GM23338 (cell line): ENCODE measurements at places on chromosomes 2 and 18. TPM values are rescaled to one million over a fixed set of nuclear protein-coding genes. Genes with fewer than 3 reads are reported as not detected.

OSBPL6 gene
- 7.9 and 8.5 TPM in 2 replicates for total RNA-seq

SP140 gene
- total RNA-seq, result 0.24 and 0.39 TPM in 2 replicates

ALKAL2 gene
- 4.5 and 6.4 TPM in 2 replicates for total RNA-seq

TRAF3IP1 gene
- total RNA-seq, result 12.2 and 12.5 TPM in 2 replicates

POTEI gene
- total RNA-seq, result 0.08 and 0.56 TPM in 2 replicates

HRH4 gene
- total RNA-seq, result 0.17 TPM in 1 of 2 replicates, not detected in the other

DSG4 gene
- not detected in 2 replicates for total RNA-seq

TRIM43 gene
- 0.23 and 0.59 TPM in 2 replicates for total RNA-seq

TMEM247 gene
- not detected in 2 replicates for total RNA-seq

DNA sequence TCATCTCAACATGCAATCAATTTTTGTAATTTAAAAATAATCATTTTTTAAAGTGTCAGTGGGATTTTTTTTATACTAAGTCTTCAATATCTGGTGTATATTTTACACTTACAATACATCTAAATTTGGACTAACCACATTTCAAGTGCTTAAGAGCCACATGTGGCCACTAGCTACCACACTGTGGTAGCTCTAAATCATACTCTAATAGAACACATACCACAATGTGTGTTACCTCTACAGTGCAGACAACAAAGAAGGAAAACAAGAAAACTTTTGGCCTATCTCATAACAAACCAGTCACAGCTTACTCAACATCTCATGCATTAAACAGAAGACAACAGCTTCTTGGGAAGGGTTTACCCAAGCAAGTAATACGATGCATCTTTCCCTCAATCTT is 24.5 kb downstream of the PIAS2 start:
- H3K4me1 ChIP-seq, result peaks cover 14% of the 10 kb centered on the region
- H3K4me3 ChIP-seq, result no peak overlapping the region
- no peak overlapping the region for H3K27ac ChIP-seq
- DNase-seq, result no peak
- no peaks in the 10 kb centered on the region for H3K27me3 ChIP-seq

DNA sequence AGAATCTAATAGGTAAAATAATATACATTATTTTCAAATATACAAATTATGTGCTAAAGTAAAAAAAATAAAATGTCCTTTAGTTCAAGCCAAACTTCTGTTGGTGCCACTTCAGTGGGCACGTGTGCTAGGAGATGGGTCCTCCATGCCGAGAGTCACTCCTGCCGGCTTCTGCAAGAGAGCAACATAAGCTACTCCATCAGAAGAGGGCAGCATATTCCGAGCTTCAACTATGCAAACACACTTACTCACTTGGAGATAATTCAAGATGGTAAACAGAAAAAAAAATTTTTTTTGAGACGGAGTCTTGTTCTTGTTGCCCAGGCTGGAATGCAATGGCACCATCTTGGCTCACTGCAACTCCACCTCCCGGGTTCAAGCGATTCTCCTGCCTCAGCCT is 24.4 kb downstream of the CNOT11 start:
- no peaks in the 10 kb centered on the region for H3K27me3 ChIP-seq
- H3K4me3 ChIP-seq, result no peak overlapping the region
- H3K4me1 ChIP-seq, result no peaks in the 10 kb centered on the region

GRCh38 chr2:15726321-15727057 is 134.8 kb downstream of the DDX1 start:
- H3K4me1 ChIP-seq, result no peaks in the 10 kb centered on the region
- no peak overlapping the region for H3K4me3 ChIP-seq
- no peak overlapping the region for H3K27ac ChIP-seq
- no peak for DNase-seq

DNA sequence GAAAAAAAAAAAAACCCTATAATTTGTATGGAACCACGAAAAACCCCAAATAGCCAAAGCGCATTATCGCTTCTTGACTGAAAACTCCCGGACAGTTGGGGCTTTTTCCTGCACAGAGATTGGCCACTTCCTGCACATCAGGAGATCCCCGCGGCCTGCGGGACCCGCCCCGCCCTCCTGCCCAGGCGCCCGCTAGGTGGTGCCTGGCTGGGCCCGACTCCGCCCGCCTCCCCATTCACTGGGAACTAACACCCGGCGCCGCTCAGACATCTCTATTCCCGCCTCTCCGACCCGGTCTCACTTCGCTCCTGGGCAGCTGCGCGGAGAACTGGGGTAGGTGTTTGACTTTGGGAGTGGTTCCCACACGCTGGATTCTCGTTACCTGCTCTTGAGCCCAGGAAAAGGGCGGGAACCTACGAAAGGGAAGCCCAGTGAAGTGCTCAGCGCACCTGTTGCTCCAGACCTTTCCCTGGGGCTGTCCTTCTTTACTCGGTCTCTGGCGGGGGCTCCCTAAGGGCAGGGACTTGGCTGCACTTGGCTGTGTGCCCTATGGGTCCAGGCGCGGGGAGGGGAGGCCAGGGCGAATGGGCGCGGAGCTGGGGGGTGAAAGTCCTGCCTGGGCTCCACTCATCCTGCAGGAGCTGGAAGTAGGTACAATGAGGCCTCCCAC is at the start of gene HMSD:
TSS of gene HMSD (plus strand) at position 234 of the 670 bp plus-strand sequence. CDS start 4,155 bp downstream, outside the sequence.
- H3K4me3 ChIP-seq, result peak within 1 kb of the TSS; percentile 66
- DNase-seq, result peak; percentile 83
- H3K27me3 ChIP-seq, result peaks cover 14% of the 10 kb centered on the region; the same call in 1 of the 2 replicates
- no peak within 1 kb of the TSS for H3K27ac ChIP-seq

DNA sequence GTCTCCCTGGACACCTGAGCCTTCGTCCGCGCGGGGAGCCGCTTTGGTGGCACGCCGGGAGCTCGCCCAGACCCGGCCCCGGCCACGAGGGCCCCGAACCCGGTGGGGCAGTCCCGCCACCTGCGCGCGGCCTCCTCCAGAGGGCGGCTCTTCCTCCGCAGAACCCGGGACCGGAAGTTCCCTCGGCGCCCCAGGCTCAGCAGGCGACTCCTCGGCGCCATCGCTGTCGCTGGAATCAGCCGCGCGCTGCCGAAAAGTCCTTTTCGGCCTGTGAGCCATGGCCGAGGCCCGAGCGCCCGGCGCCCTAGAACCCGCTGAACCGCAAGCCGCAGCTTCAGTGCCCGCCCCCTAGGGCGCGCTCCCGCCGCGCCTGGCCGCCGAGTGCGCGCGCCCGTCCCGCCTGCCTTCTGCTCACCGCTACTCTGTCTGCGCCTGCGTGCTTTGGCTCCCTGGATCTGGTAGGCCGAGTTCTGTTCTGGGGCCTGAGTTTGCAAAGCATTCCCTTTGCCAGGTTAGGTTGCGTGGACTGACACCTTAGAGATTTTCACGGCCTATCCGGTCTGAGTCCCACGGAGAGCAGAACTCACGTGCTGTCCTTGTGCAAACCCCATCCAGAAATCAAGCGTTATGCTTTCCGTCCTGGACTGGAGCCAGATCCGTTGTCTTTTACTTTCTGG is at the start of gene GCFC2:
TSS of gene GCFC2 (minus strand) at position 339 of the 677 bp plus-strand sequence. CDS start at position 279, 60 bp downstream.
- H3K4me3 ChIP-seq, result peak within 1 kb of the TSS; percentile 60
- DNase-seq, result peak; percentile 88
- H3K4me1 ChIP-seq, result peaks cover 16% of the 10 kb centered on the region
- no peaks in the 10 kb centered on the region for H3K36me3 ChIP-seq
- H3K27me3 ChIP-seq, result no peaks in the 10 kb centered on the region

- DNase-seq, result no peak
- H3K36me3 ChIP-seq, result no peaks in the 10 kb centered on the region
- peak overlapping the region; percentile 6; the same call in 1 of the 2 replicates for H3K4me3 ChIP-seq
- peak overlapping the region; percentile 22; the same call in 1 of the 2 replicates for H3K27ac ChIP-seq
- peaks cover 41% of the 10 kb centered on the region for H3K4me1 ChIP-seq
These were observed 48.2 kb downstream of the AGAP1 start for GRCh38 chr2:235541838-235542549.

- H3K4me3 ChIP-seq, result no peak overlapping the region
- no peaks in the 10 kb centered on the region for H3K27me3 ChIP-seq
- peaks cover 22% of the 10 kb centered on the region for H3K4me1 ChIP-seq
- DNase-seq, result peak; percentile 14
These were observed 114.6 kb downstream of the TLK1 start for GRCh38 chr2:171046048-171046560.

- H3K4me3 ChIP-seq, result no peak overlapping the region
- no peaks in the 10 kb centered on the region for H3K27me3 ChIP-seq
- H3K36me3 ChIP-seq, result no peaks in the 10 kb centered on the region
- no peaks in the 10 kb centered on the region for H3K4me1 ChIP-seq
These were observed 789.7 kb upstream of the SLC39A10 start for GRCh38 chr2:194867328-194867727.

- H3K4me3 ChIP-seq, result no peak overlapping the region
- H3K27me3 ChIP-seq, result no peaks in the 10 kb centered on the region
- no peak overlapping the region for H3K27ac ChIP-seq
- no peaks in the 10 kb centered on the region for H3K36me3 ChIP-seq
- no peaks in the 10 kb centered on the region for H3K4me1 ChIP-seq
These were observed 255.8 kb downstream of the L3MBTL4 start for GRCh38 chr18:6158958-6159357.

GRCh38 chr2:152042636-152043615 is 55.9 kb downstream of the CACNB4 start:
- peaks cover 16% of the 10 kb centered on the region for H3K4me1 ChIP-seq
- DNase-seq, result peak; percentile 69
- H3K36me3 ChIP-seq, result no peaks in the 10 kb centered on the region

GRCh38 chr2:49845021-49845420 is 690.7 kb upstream of the FSHR start:
- no peak for DNase-seq
- H3K27me3 ChIP-seq, result no peaks in the 10 kb centered on the region
- no peak overlapping the region for H3K4me3 ChIP-seq
- no peak overlapping the region for H3K27ac ChIP-seq
- no peaks in the 10 kb centered on the region for H3K4me1 ChIP-seq

DNA sequence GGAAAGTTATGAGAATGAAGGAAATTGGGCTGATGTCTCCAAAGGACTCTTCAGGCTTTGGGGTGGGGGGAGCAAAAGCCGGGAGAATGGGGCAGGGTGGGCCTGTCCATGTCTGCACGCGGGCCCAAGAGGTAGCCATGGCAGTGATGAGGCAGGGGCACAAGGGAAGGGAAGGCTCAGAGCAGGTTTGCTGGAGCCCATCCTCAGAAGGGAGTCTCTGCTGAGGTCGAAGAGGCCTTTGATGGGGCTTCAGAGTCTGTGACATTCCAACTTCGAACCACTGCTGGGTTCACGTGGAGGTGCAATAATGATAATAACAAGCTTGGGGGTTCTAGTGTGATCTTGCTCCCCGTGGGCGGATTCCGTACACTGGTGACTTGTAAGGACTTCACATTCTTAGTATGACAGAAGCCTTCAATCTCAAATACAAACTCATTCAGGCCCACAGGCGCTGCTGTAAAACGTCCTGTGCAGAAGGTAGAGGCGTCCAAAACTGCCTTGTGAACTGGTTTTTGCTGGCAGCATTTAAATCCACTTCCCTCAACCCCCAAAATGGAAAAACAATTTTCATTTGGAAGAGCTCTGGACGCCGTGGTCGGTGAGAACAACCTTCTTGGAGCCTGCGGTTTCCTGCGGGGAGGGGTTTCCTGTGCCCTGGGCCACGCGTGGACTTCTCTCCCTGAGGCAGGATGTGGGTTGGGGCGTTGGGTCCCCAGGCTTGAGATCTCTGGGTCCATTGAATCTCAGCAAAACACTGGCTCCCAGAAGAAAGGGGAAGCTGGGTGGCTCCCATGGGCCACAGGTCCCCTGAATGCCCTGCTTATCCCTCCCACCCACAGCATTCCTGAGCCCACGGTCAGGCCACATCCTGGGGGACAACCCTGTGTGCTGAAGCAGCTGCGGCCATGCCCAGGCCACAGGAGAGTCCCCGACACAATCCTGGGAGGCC is 151.0 kb downstream of the TPO start:
- H3K4me1 ChIP-seq, result no peaks in the 10 kb centered on the region
- no peaks in the 10 kb centered on the region for H3K36me3 ChIP-seq
- H3K4me3 ChIP-seq, result no peak overlapping the region
- H3K27ac ChIP-seq, result no peak overlapping the region
- DNase-seq, result no peak

- H3K4me3 ChIP-seq, result no peak overlapping the region
- DNase-seq, result no peak
- H3K36me3 ChIP-seq, result no peaks in the 10 kb centered on the region
- H3K27ac ChIP-seq, result no peak overlapping the region
- no peaks in the 10 kb centered on the region for H3K27me3 ChIP-seq
These were observed 135.3 kb downstream of the ACKR3 start for GRCh38 chr2:236704887-236705286.

DNA sequence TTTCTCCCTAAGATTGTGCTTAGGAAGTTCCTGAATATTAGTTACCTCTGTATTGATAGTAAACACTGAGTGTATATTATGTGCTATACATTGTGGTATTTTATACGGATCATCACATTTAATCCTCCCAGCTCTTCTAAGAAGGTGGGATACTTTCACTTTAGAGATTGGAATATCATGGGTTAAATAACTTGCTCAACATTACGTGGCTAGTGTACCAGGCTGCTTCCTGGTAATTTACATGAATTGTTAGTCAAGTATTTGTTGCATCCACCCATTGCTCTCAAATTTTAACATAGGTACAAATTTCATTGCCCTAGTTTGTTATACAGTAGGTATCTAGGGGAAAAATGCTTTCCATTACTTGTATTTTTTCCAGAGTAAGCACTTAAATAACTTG is 21.4 kb downstream of the FAM98A start:
- no peaks in the 10 kb centered on the region for H3K36me3 ChIP-seq
- peak; percentile 18 for DNase-seq
- H3K27me3 ChIP-seq, result no peaks in the 10 kb centered on the region

DNA sequence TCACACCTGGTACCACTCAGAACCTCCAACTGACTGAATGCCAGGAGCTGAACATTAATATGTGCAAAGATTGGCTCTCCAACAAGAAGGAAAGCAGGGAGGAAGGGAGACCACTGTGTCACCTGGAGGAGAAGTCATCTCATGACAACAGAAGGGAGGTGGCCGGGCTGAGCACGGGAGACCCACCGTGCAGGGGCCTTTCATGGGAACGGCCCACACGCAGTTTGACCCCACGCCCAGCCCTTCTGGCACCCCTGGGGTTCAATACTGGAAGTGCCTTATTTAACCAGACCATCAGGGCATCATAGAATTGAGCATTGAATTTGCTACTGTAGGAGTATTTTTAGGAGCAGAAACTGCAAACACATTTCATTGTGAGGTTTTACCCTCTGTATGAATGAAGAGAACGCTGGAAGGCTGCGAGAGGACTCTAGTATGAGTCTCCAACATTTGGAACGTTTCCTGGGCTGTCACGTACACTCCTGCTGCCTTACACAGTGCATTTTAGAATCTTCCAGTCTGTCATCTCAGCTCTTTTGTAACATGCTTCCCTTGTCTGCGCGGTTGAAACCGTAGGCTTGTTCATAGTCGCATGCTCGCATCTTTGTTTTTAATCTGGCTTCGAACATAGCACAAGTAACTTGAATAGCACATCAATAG is 132.1 kb downstream of the NFATC1 start:
- H3K4me1 ChIP-seq, result no peaks in the 10 kb centered on the region
- DNase-seq, result no peak
- no peak overlapping the region for H3K27ac ChIP-seq
- no peaks in the 10 kb centered on the region for H3K36me3 ChIP-seq
- no peaks in the 10 kb centered on the region for H3K27me3 ChIP-seq

- peaks cover 14% of the 10 kb centered on the region; the same call in 1 of the 2 replicates for H3K36me3 ChIP-seq
- H3K27me3 ChIP-seq, result no peaks in the 10 kb centered on the region
- DNase-seq, result no peak
These were observed 2.1 kb downstream of the MDH1 start for GRCh38 chr2:63590626-63591408.
